ENCODE measurements at places on chromosomes 3 and 15.

GRCh38 chr3:22981166-22981565 lies 222.0 kb upstream of the UBE2E2 start:
- no peak for DNase-seq

DNA sequence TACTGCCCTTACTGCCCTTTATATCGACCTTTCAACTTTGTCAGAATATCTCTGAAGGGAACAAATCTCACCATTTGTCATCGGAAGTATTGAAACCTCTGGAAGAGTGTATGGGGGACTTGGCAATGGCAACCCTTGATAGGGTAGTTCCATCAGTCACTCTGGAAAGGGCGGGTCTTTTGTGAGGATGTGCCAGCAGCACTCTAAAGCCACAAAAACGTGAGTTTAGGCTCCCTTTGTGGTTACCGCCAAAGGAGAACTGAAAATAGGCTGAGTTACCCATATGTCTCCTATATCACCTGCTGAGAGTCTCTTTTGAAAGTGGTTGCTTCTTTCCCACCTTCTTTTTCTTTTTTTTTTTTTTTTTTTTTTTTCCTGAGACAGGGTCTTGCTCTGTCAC lies 296.8 kb upstream of the CHRM5 start:
- no peak for DNase-seq

DNA sequence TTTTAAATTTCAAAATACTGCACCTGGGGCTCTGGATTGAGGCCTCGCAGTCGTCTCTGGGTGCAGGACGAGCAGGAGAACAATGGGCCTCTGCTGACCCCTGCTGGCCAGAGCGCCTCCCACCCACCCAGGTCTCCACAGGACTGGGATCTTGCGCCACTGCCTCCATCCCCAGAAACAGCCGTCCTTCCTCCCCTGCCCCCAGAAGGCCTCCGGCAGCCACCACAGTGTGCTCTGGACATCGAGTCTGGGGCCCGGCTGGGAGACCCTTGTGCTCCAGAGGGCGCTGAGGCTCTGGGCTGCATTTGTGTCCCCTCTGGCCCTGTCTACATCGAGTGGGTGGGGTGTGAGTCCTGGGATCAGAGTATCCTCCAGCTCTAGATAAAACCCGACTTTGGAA lies 6.7 kb upstream of the ACSBG1 start:
- peak; percentile 64 for DNase-seq

- DNase-seq: no peak
Measured at GRCh38 chr15:56247266-56247665, 3.6 kb upstream of the RFX7 start.

- peak; percentile 57 for DNase-seq
Measured at GRCh38 chr3:189278221-189278620, 106.5 kb downstream of the TPRG1 start.

Data from NCI-H446 (cell line).